Dermis microvascular lymphatic vessel endothelial cell (primary cell): ENCODE measurements at places on chromosomes 1 and 21.
A peak's percentile ranks its signal among the peaks of the same experiment; 100 is the strongest.

GRCh38 chr1:198228925-198229324, 72.1 kb downstream of the NEK7 start:
- DNase-seq = no peak

GRCh38 chr1:199667089-199667488, 360.4 kb upstream of the NR5A2 start:
- DNase-seq = no peak

DNA sequence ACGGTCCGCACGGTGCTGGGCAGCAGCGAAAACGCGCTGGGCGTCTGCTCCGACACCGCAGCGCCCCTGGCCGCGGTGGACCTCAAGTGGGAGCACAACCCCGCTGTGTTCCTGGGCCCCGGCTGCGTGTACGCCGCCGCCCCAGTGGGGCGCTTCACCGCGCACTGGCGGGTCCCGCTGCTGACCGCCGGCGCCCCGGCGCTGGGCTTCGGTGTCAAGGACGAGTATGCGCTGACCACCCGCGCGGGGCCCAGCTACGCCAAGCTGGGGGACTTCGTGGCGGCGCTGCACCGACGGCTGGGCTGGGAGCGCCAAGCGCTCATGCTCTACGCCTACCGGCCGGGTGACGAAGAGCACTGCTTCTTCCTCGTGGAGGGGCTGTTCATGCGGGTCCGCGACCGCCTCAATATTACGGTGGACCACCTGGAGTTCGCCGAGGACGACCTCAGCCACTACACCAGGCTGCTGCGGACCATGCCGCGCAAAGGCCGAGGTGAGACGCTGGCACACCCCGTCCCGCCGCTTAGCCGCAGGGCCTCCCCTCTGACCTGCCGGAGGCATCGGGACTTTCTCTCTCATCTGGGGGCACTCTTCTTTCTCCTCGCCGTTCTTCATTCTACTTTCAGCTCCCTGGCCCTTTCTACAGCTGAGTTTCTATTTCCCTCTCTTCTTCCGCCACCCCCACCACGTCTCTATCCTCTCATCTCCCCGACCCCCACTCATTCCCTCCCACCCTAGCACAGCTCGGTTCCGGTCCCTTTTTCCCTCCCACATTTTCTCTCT, 1.0 kb downstream of the NPR1 start:
- peak; percentile 53 for DNase-seq

DNA sequence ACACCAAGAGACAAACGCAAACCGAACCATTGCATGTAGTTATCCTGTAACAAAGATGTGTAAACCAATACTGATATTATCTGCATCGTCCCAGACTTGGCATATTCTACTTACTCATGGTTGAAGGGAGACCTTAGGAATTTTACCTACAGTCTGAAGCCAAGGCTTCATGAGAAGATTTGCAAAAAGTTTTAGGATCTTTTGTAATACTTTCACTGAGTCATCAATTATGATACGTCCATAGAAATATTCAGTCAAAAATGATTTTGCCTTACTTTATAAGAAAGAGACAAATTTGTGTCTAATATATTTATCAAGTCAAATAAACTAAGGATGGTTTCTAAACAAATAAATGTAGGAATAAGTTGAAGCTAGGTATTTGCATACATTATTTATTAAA, 1176.1 kb upstream of the ADGRL2 start:
- DNase-seq = no peak

DNA sequence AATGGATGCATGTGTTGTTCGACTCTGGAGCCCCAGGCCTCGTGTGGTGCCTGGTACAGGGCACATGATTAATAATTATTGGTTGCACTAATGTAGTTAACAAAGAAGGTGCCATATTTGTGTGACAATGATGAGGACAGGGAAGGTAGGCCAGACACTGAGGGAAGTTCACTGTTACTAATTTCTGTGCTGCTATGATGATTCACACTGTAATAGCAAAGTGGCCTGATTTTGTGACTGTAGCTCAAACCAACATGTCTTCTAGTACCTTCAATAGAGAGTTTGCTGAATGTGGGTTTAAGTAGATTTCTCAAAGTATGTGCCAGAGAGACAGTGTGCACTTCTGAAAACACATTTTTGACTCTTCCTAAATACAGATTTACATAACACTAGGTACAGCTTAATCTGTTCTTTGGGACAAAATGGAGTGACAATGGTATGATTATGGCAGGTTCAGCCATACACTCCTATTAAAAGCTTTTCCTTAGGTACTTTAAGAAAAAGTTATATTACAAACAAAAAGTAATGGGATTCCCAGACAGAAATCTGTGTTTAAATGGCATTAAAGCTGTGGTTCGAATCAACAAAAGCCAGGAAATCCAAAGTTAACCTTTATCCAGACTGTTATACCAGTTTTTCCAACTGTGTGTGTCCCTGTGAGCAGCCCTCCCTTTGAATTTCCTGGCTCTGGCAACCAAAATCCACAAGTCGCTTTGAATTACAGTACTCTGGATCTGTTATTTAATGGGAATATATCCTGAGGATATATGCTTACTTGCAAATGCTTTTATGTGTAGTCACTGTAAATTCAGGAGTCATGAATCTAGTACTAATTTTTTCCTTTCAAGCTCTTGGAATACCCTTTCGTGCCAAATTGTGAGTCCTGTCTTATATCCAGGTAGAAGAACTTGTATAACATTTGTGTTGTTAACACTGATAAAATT, 277.1 kb upstream of the SGIP1 start:
- DNase-seq = peak; percentile 32
